Stimulated activated CD8-positive, alpha-beta memory T cell treated with anti-CD3 and anti-CD28 coated beads, Interleukin-4, amount 100 ng/mL, for 1 hour (primary cell): ENCODE measurements at places on chromosomes 5 and 9.

DNA sequence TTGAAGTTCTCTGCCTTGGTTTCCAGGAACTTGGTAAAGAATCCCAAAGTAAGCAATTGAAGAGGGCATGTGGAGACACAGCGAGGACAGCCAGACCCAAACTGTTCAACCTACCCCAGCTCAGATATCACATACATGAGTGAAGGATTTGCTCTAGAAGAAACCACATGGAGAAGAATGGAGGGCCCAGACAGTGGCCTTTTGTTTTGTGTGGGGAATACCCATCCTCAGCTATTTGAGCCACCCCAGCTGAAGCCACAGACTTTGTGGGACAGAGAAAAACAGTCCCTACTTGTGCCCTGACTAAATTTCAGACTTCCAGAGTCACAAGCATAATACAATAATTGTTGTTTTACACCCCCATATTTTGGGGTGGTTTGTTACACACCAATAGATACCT is 387.1 kb downstream of the ZSWIM6 start:
- no peak for DNase-seq

GRCh38 chr5:74613283-74613682 is 27.2 kb downstream of the ENC1 start:
- DNase-seq: no peak

GRCh38 chr5:44665101-44665701 is 143.5 kb upstream of the MRPS30 start:
- DNase-seq: no peak

- no peak for DNase-seq
These were observed 27.7 kb downstream of the RANBP3L start for GRCh38 chr5:36273809-36274526.

- no peak for DNase-seq
These were observed 730.6 kb upstream of the ZNF608 start for GRCh38 chr5:125476901-125477585.
